ENCODE measurements at places on chromosomes 12 and 14.

- DNase-seq, result no peak
These were observed 128.6 kb upstream of the PLEKHG7 start for GRCh38 chr12:92574051-92574783.

DNA sequence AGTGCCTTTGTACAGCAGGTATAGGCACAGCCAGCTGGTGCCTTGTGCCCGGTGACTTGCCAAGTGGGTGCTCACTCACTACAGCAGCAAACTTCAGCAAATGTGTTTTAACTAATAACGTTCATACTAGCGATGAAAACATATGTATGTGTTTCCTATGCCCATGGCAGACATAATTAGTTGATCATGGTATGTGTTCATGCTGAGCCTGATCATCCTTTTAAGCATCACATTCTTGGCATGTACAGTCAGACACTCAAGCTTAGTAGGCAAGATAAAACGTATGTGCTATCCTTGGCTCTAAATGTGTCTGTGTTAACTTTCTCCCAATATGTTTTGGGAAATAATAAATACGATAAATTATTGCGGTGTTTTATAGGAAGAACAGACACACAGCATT is 55.6 kb downstream of the RASSF8 start:
- DNase-seq, result no peak

GRCh38 chr12:11497995-11498394 is 102.6 kb upstream of the PRB2 start:
- no peak for DNase-seq

DNA sequence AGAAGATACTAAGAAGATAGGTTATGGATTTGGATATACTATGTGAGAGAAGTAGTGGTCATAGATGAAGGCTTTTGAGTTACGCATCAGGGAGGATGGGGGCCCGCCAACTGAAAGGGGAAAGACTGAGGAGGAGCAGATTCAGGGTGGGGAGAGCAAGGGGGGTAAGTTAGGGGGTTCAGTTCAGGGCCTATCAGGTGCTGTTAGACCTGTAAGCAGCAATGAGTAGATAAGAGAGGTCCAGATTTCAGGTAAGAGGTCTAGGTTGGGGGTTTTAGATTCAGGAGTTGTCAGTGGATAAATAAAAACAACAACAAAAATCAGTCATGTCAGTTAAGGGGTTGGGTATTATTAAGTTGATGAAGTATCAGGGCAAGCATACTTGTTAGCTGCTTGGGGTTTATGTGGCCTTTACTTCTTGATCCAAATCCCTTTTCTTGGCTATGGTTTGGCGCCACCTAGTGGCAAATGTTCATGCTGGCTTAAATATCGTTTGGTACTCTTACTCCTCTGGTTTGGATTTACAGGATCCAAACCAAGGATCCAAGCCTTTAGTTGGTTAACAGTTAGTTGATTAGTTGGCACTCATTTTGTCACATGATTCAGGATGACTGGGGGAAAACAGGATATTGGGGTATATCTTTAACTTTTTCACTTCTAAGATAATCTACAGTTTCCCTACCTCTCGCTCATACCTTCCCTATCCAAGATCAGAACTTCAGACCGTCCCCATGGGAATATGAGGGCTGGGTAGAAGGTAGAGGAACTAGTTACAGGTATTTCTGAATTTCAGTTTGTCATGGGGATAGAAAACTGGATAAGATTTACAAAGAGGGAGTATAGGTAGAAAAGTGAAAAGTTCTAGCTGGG is 65.1 kb downstream of the PCNX1 start:
- DNase-seq, result peak; percentile 54

DNA sequence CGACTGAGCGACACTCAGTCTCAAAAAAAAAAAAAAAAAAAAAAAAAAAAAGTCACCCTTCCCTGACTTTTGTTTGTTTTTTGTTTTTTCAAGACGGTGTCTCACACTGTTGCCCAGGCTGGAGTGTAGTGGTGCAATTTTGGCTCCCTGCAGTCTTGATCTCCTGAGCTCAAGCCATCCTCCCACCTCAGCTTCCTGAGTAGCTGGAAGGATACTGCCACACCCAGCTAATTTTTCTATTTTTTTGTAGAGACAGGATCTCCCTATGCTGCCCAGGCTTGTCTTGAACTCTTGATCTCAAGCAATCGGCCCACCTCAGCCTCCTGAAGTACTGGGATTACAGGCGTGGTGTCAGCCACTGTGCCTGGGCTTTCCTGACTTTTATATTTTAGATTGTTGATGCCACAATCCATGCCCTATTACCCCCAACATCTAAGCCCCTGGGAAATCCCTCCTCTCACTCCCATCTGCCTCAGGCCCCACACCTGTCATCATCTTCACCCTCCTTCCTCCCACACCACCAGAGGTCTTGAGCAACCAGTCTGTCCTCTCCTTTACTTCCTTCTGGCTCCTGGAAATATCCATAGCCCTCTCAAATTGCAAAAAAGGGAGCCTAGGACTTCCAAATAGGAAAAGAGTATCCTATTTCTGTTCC is 7.8 kb downstream of the IKZF4 start:
- no peak for DNase-seq

DNA sequence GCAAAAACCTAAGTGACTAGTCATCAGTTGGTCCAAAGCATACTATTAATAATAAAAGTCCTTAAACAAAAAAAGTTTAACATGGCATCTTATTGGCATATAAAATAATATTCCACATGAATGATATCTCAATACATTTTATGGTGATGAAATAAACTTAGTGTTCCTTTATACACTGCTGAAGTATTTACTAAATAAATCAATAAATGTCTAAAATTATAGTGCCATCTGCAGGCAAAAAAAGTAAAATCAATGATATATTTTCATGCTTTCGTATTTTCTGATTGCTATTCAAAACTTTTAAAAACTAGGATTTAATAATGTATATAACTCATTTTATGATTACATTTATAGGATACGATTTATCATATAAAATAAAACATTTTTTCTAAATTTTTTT is 30.5 kb downstream of the PUS7L start:
- no peak for DNase-seq

- DNase-seq, result no peak
These were observed 25.7 kb downstream of the TBC1D15 start for GRCh38 chr12:71865166-71865713.

GRCh38 chr14:71466251-71466650 is 466.0 kb upstream of the RGS6 start:
- no peak for DNase-seq

- DNase-seq, result no peak
These were observed 73.2 kb downstream of the TTC6 start for GRCh38 chr14:37668646-37669045.

DNA sequence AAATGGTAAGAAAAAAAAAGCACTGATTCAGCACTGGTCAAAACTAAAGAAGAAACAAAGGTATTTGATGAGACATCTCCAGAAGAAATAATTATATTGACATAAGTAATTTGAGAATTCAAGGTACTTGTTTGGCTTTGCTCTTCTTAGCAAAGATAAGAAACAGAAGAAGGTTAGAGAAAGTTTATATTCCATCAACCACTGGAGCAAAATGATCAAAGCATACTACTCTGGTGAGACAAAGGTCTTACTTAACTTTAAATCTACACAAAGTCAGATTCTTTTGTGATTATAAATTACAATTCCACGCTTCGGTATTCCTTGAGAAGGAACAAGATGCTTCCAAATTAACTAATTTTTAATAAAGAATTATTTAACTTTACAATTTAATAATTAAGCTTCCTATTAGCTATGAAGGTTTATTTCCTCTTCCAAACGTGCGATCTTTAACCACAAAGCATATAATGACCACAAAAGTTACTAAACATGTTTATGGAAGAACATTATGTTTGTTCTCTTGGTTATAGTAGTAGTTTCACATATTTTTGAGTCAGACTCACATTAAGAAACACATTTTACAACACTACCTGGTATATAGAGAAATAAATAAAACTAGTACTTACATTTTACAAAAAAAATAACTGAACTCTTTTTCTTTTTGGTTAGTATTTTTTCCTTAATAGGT is 53.4 kb downstream of the METTL25 start:
- DNase-seq, result no peak

DNA sequence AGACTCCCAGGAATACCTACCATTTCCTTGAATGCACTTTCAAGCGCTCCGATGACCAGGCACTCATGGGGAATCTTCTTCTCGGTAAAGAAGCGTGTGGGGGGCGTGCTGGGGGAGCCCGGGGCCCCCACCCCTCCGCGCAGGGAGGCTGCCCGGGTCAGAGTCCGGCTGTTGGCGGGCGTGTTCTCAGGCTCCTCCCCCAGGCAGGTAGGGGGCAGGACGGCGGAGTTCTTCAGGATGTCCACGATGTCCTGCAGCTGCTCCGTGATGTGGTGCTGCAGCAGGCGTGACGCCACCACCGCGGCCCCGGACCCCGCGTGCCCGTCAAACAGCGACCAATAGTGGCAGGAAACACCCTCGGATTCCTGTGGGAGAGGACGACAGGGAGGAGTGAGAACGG is 133.2 kb downstream of the PPM1H start:
- no peak for DNase-seq

GRCh38 chr14:70683983-70684382 is 42.3 kb downstream of the TTC9 start:
- DNase-seq, result no peak

DNA sequence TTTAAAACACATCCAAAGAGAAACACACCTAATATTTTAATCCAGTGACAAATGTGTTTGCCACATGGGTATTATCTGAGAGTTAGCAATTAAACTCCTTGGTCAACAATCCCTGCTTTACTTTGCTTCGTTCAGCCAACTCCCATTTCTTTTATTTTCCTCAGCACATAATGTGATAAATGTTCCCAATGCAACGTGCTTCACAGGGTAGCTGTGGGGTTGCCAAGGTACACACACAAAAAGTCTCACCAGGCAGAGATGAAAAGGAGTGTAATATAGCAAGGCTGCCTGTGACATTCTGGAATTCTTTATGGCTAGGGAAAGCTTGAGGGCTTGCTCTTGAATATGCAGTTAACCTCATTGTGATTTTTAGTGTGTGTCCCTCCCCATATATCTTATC is 208.0 kb upstream of the DIO2 start:
- no peak for DNase-seq

- no peak for DNase-seq
These were observed 149.5 kb downstream of the ETV6 start for GRCh38 chr12:11798856-11799501.

DNA sequence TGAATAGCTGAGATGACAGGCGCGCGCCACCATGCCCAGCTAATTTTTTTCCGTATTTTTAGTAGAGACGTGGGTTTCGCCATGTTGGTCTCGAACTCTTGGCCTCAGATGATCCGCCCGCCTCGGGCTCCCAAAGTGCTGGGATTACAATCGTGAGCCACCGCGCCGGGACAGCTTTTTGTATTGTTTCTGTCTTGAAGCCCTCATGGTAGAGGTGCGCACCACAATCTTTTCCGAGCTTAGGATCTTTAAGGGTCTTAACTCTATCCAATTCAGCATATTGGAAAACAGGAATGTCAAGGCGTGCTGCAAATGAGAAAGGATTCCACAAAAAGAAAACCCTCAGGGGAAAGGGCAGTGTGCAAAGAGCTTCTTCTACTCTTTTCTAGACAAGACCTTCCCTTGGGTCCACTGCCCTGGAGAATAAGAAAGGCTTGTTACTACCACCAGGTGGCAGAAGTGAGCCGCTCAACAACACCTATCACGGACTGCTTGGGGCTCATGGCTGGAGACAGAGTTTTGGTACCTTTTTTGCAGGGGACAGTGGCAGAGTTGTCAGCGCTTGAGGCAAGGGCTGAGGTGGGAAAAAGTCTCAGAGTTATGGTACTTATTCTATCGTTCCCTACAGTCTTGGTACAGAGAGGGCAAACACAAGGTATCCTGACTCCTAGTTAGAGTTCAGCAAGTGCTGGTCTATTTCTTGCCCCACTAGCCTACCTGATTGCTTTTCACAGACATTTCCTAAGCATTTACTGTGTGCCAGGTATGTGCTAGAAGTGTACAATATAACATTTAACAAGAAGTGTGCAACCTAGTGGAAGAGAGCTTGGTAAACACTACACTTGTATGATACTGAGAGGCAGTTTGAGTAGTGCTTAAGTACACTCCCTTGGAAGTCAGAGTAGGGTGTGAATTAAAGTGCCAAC is 16.4 kb upstream of the SP7 start:
- peak; percentile 53 for DNase-seq

- DNase-seq, result no peak
These were observed 21.7 kb upstream of the GARIN2 start for GRCh38 chr14:67167420-67168109.

DNA sequence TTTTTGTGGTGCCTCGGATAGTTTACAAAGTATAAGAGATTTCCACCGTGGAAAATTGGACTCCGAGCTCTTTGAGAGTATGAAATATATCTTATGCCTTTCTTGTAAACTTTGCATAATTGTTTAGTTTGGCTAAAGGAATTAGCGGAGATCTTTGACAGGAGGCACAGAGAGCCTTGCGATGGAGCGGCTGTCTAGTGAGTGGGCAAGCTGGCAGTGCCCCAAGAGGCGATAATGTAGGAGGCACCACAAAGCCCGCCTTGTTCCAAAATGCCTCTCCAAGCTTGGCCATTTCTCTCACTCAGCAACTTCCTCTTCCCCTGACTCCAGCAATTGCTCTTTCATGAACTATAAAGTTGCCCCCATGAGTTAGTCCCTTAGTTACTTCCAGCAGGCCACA is 270.1 kb upstream of the PRICKLE1 start:
- no peak for DNase-seq

DNA sequence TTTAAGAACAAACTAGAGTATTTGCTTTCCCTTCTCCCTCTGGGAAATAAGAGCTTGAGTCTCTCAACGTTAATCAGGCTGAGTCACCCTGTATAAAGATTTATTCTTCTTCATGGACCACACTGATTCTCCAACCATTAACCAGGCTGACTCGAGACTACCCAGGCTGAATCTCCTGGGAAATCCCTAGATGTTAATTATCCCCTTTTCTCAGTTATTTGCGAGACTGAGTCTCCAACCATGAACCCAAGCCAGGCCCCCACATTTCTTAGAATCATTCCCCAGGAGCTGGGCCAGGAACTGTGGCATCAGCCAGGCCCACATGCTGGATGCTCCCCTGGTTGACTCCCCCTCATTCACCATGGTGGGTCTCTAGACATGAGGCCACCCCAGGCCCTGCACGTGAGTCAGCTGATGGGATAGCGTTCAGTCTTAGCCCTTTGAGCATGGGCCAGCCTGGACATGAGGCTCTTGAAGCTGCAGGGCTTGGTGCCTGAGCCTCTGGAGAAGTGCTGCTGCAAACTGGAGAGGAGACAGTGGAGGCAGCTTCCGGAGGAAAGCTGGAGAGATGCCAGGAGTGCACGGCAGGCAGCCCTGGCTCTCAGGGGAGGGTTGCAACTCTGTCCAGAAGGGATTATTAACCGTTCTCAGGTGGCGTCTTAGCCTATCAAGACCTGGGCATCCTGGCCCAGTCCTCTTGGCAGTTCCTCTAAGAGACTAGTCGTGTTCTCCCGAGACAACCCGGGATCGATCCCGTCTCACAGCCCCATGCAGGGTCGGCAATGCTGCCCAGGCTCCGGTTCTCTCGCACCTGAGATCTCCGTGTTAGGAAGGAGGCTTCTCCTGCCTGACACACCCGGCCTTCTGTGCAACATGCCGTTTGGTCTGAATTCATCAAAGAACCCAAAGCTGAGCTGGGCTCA is 296.6 kb downstream of the ADGRD1 start:
- DNase-seq, result no peak

DNA sequence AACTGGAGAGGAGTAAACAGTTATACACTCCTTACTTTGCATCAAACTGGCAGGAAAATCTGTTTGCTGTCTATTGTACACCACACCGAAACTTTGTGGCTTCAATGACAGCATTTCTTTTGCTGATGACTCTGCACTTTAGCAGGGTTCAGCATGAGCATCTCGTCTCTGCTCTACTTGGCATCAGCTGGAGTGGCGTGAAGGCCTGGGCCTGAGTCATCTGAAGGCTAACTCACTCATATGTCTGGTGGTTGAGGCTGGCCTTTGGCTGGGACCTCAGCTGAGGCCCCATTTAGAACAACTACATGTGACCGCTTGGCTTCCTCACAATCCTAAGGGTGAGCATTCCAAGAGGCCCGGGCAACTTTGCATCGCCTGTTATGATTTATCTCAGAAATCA is 28.7 kb upstream of the REP15 start:
- DNase-seq, result no peak
